DMS153 (cell line): ENCODE measurements at places on chromosomes 11 and 22.
A peak's percentile ranks its signal among the peaks of the same experiment; 100 is the strongest.

DNA sequence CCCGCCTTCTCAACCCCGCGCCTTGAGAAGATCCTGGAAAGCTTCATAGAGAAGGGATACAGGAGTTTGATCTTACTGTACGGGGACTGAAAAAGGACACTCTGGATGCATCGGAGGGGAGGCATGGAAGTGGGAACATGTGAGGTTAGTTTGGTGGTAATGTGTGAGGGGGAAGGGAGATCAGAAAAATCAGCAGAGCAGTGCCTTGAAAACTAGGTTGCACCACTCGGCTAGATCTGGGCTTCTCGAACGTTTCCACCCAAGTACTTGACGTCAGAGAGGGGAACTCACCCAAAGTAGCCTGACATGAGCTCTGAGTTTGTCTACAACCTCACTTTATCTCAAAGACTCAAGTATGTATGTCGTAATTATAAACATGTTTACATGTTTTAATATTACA is 14.5 kb downstream of the USP35 start:
- DNase-seq: no peak

GRCh38 chr11:124892750-124893454 is 4.8 kb downstream of the ROBO4 start:
- no peak for DNase-seq

- DNase-seq: no peak
Measured at GRCh38 chr22:19619144-19620009, 94.9 kb upstream of the SEPTIN5 start.

DNA sequence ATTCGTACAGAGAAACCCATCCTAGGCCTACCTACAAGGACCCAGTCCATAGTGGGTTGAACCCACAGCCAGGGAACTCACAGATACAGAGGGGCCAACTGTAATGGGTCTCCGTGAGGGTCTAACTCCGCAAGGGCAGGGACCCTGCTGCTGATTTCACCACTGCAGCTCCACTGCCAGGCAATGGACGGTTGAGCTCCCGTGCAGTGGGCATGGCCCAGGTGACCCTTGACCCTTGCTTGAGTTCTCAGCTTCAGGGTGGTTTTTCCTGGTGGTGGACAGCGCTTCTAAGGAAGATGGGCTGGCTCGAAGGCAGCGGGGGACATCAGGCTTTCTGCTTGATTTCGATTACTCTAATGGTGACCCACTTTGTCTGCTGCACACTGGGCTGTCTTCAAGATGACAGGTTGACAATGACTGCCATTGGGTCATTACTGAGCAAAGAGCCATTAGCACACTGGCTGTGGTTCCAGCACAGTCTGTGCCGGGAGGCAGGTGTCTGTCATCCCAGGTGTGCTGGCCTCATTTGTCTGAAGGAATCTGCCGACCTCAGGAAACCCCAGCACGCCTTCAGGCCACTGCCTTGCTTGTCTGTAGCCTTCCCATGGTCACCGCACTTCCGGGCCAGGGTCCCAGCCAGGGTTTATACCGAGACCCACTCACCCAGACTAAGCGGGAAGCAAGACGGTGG is 3.7 kb upstream of the GAL start:
- no peak for DNase-seq

DNA sequence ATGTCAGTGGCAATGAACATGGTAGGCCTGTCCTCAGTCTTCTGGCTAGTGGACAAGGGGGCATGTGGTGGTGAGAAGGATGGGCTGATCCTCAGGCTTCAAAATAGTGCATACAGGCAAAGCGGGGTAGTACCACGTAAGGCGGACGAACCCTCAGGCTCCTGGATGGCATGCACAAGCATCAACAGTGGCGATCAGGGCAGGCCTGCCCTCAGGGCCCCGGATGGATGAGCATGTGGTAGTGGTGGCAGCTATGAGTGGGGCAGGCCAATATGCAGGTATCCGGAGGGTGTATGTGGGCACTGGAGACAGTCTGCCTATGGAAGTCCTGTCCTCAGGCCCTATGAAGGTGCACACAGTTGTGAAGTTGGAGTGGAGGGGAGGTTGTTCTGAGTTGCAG is 163.8 kb downstream of the GUCY1A2 start:
- no peak for DNase-seq

GRCh38 chr11:69574608-69575255 is 66.2 kb upstream of the CCND1 start:
- DNase-seq: no peak

GRCh38 chr11:67163006-67163405 is 43.9 kb downstream of the KDM2A start:
- no peak for DNase-seq

DNA sequence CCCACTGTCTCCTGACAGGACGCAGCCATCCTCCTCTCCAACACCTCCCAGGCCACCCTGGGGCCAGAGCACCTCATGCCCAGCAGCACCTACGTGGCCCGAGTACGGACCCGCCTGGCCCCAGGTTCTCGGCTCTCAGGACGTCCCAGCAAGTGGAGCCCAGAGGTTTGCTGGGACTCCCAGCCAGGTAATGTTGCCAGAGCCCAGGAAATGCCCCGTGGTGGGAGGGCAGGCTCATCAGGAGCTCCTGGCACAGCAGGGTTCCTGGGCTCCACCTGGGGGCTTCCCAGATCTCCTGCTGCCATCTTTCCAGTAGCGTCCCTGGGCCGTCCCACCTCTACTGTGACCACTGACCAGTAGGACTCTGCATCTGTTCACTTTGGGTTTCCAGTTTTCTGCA is 16.2 kb downstream of the CSF2RB start:
- DNase-seq: no peak

GRCh38 chr11:70523384-70524095 is 125.2 kb downstream of the CTTN start:
- no peak for DNase-seq

DNA sequence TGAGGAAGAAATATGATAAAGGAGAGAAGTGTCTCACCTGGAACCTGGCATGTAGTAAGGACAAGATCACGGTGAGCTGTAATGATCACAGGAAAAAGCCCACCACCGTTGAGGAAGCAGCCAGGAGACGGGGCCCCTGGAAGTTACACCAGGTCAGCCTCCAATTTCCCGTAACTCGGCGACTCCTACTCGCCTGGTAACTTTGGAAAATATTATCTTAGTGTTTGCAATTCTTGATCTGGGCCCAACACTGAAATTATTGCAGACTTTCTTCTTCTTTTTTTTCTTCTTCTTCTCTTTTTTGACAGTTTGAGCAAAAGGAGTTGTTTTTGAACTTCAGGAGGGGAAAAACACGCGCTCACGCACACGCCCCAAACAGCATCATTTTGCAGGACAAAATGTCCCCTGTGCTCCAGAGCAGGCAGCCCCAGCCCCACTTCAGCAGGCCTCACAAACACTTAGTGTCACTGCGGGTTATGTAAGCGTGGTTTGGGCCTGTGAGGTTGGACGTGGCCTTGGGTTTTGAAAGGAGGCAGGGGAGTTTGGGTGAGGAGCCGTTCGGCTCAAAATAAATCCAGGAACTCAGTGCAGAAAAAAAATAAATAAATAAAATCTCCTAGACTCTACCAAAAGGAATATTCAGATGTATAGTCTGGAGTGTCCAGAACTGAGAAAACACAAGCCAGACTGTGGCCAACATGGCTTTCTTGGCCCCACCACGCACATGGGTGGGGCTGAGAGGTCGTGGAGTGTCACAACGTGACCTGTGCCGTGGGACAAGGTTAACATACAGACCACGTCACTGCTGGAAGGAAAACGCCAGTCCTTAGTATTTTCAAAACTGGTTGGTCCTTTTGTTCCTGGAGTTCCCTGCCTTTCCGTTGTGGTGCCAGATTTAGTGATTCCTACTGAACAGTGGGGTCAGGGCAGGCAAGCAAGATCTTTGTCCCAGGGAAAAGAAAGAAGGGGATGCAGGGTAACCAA is 26.3 kb upstream of the MN1 start:
- no peak for DNase-seq

- no peak for DNase-seq
Measured at GRCh38 chr11:43267856-43268580, 43.8 kb upstream of the API5 start.

DNA sequence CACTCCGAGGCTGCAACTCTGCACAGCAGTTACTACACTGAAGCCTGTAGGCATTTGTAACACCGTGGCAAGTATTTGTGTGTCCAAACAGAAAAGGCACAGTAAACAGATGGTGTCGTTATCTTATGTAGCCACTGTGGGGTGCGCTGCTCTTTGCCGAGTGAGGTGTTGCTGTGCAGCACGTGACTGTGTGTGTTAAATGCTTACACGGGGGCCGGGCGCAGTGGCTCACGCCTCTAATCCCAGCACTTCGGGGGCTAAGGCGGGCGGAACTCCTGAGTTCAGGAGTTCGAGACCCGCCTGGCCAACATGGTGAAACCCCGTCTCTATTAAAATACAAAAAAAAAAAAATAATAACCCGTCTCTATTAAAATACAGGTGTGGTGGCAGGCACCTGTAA is 11.5 kb downstream of the ZBED4 start:
- DNase-seq: no peak

GRCh38 chr11:82775736-82776346 is 42.2 kb upstream of the FAM181B start:
- no peak for DNase-seq

- no peak for DNase-seq
Measured at GRCh38 chr22:47237890-47238480, 475.5 kb downstream of the TBC1D22A start.

GRCh38 chr11:44167046-44167445 is 71.6 kb downstream of the EXT2 start:
- DNase-seq: no peak

DNA sequence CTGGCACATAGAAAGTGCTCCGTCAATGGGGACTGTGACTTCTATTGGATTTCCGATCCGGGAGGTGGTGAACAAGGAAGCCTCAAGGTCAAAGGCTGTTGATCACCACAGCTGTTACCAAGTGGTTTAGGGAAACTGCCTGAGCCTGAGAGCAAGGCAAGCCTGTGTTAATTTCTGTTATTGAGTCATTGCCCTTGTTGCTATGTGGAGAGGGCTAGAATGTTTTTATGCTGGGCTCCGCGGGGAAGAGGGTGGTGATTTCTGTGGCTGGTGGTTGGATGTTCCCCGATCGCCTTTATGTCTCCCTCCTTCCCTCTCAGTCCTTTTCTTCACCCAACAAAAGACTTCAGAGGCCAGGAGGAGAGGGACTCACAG is 108.5 kb upstream of the ALX4 start:
- no peak for DNase-seq

- no peak for DNase-seq
Measured at GRCh38 chr11:76025068-76025467, 181.2 kb downstream of the WNT11 start.

- peak; percentile 76 for DNase-seq
Measured at GRCh38 chr22:44586999-44587736, 89.1 kb upstream of the RTL6 start.

GRCh38 chr11:76263657-76264056 is 57.4 kb upstream of the WNT11 start:
- DNase-seq: no peak

DNA sequence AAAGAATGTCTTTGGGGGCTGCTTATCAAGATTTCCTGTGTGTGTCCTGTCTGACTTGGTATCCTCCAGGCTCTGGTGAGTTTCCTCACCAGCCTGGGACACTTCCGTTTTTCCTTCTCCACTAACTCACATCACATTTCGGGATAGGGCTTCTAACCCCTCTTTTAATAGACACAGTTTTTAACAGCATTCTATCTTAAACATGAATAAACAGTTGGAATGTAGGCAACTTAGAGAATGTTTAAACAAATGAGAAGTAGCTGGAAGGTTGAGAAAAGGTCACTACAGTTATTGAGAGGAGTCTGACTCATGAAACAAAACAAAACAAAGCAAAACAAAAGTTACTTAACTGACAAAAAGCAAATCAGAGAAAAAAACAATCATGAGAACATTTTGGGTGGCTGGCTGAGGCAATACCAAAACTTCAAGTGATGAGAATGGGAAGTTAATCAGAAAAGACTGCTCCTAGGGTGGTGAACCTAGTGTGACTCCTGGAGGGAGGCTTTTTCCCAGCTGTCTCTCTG is 64.7 kb upstream of the CTSC start:
- no peak for DNase-seq

GRCh38 chr11:75315439-75315805 is 36.0 kb downstream of the ARRB1 start:
- no peak for DNase-seq

DNA sequence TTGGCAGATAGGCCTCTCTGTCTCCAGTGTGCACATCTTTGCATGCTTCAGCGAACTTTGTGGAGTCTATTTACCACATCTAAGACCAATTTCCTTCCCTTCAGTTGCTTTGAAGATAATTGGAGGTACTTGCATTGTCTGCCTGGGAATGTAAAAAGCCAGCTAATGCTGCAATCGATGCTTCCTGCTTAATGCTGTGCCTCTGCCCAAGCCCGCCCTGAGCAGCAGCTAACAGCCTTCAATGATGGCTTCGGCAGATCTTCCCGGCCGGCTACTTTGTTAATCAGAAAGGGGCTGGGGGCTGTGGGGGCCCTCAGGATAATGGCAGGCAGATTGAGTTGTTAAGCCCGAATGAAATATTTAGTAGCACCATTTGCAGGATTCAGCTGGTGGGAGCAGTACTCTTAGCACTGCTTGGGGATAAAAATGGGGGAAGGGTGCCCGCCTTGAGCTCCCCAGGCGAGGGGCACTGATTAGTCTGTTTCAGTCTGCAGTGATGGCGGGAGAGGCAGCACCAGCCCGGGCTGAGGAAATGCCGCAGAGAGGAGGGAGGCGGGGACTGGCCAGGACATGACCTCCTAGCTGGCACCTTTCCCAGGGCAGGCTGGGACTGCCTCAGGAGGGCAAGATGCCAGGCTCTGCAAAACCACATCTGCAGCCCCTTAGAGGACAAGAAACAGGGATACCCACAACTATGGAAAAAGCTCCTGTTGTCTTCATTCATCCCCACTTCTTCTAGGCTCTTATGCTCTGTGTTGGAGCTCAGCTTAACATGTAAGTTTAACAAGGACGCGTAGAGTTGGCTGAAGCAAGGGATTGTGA is 460.0 kb downstream of the BUD13 start:
- DNase-seq: peak; percentile 74

- no peak for DNase-seq
Measured at GRCh38 chr11:28535677-28536076, 427.5 kb downstream of the METTL15 start.

GRCh38 chr11:35615921-35616900 is 2.0 kb upstream of the FJX1 start:
- DNase-seq: peak; percentile 73

DNA sequence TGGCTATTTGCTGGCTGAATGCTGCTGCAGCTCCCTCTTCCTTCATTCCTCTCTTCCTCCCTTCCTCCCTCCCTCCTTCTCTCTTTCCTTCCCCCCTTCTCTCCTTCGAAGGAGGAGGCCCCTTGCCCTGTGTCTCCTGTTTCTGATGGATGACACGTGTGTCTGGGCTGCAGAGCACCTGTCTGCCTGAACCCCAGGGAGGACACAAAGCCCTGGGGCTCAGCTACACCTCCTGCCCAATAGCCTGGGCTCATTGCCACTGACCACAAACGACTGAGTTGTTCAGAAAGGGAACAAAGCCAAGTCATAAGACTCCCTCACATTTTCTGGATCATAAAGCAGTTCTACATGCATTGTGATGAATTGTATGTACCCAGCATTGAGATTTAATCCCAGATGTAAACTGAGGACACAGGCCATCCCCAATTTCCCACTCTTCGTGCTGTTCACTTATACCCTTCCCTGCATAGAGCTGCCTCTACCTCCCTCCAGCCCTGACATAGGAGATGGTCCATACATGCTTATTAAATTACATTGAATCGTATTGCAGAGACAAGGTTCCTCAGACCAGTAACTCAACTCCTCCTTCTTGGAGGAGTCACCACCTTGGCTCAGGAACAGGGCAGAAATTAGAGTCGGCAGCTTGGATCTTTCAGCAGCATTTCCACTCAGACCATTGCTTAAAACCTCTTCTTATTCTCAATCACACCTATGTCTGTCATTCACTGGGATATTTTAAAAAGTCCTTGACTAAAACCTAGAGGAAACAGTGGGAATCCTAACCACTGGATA is 1.2 kb downstream of the CSRP3 start:
- peak; percentile 32 for DNase-seq

- no peak for DNase-seq
Measured at GRCh38 chr11:45806937-45807791, 2.2 kb downstream of the SLC35C1 start.
